ENCODE measurements at places on chromosomes 7 and 10. TPM values are rescaled to one million over a fixed set of nuclear protein-coding genes. Genes with fewer than 3 reads are reported as not detected.

ALOX5 gene
- 1.8 TPM for polyA plus RNA-seq

UNCX gene
- polyA plus RNA-seq = not detected

NACAD gene
- polyA plus RNA-seq = 9.4 TPM

PDE6C gene
- 1.9 TPM for polyA plus RNA-seq

VENTX gene
- polyA plus RNA-seq = 0.23 TPM

TMEM130 gene
- 0.60 TPM for polyA plus RNA-seq

WIPF3 gene
- 1.1 TPM for polyA plus RNA-seq

COL26A1 gene
- polyA plus RNA-seq = 7.3 TPM

Measured in left lung (tissue), 14 donors.